ENCODE measurements at places on chromosomes 2 and 18. TPM values are rescaled to one million over a fixed set of nuclear protein-coding genes. Genes with fewer than 3 reads are reported as not detected.
A peak's percentile ranks its signal among the peaks of the same experiment; 100 is the strongest.

Gene PAX8
- total RNA-seq: 0.44 TPM

DNA sequence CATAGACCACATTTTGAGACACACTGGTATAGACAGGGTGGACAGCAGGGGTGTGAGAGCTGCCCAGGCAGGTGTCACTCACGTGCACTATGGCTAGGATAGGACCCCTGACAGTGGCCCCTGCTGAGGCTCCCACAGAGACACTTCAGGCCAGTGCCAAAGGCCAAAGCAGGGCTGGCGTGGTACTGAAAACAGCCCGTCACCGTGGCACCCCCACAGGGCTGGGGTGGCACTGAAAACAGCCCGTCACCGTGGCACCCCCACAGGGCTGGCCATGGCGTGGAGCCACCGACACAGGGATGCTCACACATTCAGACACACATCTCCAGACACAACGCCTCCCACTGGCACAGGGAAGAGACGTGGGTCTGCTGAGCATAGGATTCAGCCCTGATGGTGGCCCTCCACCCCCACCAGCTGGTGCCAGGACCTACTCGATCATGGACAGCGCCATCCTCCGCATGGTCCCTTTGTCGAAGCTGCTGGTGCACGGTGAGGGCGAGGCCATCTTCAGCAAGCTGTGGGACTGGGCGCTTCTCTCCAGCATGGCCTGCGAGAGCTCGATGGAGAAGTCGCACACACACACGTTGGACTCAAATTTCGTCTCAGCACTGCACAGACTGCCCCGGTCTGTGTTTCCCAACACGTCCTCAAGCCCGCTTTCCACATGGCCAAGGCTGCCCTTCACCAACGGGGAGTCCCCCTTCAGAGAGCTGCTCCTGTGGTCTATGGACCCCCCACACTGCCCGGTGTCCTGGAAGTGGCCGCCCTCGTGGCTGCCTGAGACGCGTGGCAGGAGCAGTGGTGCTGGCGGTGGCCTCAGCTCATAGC is 34.1 kb downstream of the ANKMY1 start:
- no peak for DNase-seq

DNA sequence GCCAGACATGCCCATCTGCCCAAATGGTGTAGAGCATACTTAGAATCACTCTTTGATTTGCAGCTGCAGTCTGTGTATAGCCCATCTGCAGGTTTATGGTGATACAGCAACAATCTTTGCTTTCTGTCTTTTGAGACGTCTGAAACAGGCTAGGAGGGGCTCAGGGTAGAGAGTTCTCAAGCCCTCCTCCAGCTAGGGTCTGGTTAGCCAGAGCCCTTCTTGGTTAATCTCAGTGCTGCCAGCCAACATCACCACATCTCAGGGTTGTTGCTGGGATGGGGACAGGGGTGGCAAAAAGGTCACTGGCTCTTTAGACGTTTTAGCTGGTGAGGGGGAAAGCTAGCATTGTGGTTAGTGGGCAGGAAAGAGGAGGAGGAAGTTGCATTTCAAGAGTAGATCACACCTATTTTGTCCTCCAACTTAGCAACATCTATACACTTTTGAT is 136.6 kb upstream of the ACAA2 start:
- no peak for DNase-seq

GRCh38 chr2:232859385-232859916 is 10.6 kb upstream of the SNORC start:
- no peak for DNase-seq

DNA sequence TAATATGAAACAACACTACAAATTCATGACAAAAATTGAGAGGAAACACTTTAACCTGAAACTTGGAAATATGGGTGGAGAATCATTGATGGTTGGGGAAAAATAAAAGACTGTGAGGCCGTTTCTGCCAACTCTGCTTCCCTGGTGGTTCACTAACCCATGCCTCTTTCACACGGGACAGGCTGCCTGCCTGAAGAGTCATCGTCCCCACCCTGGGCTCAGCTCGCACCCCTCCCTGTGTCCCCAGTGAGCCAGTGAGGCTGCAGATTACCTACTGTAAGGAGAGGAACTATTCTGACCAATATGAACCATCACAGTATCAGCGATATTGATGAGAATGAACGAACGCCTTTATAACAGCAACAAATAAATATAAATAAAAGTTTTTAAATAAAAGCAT is 357.8 kb upstream of the CDH20 start:
- DNase-seq: no peak

GRCh38 chr2:120508567-120509041 is 162.7 kb downstream of the INHBB start:
- no peak for DNase-seq

DNA sequence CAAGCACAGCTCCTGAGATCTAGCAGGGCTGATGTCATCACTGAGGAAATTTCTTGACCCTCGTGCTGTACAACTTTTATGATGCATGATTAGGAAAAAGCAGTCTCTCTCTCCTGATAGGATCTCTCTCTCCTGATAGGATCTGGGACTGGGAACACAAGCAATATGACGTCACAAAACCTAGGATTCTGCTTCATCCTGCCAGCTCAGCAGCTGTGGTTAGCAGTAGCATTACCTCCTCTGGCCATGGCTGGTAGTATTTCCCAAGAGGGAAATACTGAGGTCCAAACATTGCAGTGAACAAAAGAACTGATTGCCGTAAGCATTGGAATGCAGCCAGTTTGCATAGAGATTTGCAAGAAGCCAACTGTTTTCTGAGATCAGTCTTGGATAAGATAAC is 521.2 kb upstream of the POU3F3 start:
- no peak for DNase-seq

DNA sequence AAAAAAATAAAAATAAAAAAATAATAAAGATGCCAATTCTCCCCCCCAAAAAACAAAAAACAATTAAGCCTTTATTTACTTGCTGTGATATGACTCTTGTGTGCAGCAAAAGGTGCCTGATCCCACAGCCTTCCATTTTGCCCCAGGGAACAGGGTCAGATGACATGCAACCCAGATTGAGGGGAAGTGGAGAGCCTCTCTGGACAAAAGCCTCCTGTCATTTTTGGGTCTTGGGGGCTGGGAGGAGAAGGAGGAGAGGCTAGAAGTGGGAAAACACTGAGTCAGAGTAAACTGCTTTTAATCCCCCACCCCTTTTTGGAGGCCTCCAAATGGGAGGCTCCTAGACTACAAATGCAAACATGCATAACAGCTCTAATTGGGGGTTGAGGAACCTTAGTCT is 46.6 kb upstream of the SCG2 start:
- DNase-seq: no peak

DNA sequence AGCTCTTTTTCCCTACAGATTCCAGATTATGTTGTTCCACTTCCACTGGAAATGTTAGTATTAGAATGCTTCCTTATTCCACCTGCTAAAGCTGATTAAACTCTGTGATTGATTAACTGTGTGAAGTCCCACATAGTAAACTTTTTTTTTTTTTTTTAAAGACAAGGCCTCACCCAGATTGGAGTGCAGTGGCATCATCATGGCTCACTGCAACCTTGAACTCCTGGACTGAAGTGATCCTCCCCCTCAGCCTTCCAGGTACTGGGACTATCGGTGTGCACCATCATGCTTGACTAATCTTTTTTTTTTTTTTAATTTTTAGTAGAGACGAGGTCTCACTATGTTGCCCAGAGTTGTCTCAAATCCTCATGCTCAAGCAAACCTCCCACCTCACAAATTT is 108.5 kb upstream of the RBMS1 start:
- no peak for DNase-seq

Gene SPP2
- total RNA-seq: not detected

DNA sequence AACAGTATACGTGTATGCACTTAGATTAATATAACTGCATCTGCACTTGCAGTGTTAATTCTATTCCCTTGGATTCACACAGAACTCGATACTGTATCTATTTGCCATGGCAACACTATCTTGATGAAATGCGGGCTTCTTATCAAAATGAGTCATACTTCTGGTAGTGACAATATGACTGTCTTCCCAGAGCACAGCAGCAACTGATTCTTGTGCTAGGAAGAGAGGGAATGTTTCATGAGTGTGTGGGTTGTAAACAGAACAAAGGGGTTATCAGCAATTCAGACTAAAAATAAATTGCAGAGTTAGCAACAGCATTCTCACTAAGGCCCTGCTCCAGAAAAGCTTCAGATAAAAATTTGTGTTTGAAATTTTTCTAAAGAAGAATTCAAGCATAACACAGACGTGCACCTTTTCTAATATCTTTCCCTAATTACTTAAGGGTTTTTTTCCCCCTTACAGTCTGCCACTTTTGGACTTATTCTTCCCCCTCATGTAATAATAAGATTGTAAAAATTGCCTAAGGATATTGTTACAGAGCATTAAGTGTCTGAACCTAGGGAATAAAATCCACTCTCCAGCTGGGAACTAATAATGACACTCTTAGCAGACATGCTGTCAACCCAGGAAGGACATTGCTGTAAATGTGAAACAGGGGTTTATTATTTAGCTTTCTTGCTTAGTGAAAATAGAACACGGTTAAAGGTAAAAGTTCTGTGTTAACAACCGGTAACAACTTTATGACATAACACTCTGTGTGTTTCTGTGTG is 99.9 kb upstream of the SLC38A11 start:
- no peak for DNase-seq

DNA sequence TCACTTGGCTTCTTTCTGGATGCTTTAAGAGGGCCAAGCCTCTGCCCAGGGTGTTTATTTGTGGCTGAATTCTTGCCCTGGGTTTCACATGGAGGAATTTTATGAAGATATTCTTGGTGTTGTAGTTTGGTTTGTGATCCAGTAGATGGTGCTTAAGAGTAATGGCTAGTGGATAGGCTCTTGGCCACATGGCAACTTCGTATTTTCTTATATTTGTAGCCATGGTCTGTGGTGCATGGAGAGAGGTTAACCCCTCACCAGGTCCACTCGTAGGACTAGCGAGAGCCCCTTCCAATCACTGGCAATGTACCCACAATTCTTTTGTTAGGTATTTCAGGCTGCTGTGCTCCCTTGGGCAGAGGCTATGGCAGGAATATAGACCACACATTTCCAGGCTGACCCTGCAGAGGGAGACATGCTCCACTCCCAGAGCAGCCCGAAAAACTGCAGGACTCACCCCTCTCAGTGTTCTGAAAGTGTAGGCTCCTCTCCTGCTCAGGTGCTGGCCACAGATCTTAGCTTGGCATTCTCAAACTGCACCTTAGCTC is 582.1 kb upstream of the SETBP1 start:
- no peak for DNase-seq

- DNase-seq: no peak
Observed at GRCh38 chr2:170162271-170162632, 15.7 kb upstream of the MYO3B start.

Gene DIPK1C
- 6.4 TPM for total RNA-seq

Gene DNMT3A
- total RNA-seq: 16.5 TPM

DNA sequence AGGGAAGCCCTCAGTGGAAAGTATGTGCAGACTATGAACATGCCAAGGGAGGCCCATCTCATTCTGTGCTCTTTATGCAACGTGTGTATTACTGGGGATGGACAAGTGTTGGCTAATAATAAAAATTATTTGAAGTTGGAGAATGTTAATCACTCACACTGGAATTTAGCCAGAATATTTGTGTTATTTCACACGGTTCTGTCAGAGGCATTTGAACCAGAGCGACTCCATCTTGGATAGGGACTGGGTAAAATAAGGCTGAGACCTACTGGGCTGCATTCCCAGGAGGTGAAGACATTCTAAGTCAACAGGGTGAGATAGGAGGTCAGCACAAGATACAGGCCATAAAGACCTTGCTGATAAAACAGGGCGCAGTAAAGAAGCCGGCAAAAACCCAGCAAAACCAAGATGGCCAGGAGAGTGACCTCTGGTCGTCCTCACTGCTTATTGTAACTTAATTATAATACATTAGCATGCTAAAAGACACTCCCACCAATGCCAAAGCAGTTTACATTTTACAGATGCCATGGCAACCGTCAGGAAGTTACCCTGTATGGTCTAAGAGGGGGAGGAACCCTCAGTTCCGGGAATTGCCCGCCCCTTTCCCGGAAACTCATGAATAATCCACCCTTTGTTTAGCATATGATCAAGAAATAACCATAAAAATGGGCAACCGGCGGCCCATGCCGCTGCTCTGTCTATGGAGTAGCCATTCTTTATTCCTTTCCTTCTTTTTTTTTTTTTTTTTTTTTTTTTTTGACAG is 2.6 kb upstream of the FZD5 start:
- DNase-seq: no peak

- DNase-seq: no peak
Observed at GRCh38 chr2:168593713-168594112, 137.6 kb downstream of the CERS6 start.

Gene CD28
- total RNA-seq: 0.77 TPM

Gene OR6B2
- not detected for total RNA-seq

DNA sequence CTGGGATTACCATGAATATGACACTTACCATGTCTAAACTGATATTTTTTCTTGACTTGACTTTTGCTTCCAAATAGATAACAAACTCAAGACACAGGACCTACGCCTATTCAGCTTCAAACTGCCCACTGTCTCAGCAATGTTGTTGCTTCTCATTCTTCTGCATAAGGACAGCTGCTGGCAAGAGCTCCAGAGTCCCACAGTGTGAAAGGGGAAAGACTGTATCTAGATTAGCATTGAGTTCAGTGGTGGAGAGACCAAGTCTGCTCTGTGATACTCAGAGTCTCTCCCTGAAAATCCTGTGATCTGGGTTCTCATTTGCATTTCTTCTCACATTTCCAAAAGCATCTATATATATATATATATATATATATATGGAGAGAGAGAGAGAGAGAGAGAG is 247.9 kb upstream of the NT5C1B start:
- no peak for DNase-seq

- DNase-seq: no peak
Observed at GRCh38 chr2:5673145-5674025, 18.8 kb upstream of the SOX11 start.

Gene LRPPRC
- 85.8 TPM for total RNA-seq

DNA sequence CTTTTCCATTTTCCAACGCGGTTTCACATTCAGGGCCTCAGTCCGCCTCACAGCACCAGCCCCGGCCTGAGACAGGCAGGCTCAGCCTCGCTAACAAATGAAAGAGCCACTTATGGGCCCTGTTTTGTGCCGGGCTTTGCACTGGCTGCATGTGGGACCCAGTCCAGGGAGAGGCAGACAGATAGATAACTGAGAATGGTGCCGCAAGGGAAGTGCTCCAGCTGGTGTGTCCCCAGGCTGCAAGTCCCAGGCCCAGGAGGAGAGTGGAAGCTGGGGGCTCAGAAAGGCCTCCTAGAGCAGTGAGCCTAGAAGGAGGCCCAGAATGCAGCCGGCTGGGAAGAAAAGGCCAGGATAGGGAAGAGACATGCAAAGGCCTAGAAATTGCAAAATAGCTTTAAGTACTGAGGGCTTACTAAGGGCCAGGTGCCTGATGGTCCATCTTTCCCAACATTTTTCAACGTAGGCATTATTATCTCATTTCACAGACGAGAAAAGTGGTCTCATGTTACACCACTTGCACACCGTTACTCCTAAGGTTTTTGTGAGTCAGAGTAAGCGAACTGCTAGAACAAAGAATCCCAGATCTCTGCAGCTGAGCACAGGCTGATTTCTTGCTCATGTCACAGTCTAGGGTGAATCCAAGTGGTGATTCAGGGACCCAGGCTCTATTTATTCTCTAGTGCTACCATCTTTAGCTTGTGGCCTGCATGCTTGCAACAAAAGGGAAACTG is 26.0 kb downstream of the ADRA2B start:
- DNase-seq: peak; percentile 18

All from left ventricle myocardium inferior (tissue), 1 donor.